Activated T-cell treated with anti-CD3 and anti-CD28 coated beads, Interleukin-2, amount 50 U/mL, for 72 hours (primary cell): ENCODE measurements at places on chromosomes 1 and 21. TPM values are rescaled to one million over a fixed set of nuclear protein-coding genes. Genes with fewer than 3 reads are reported as not detected.
A peak's percentile ranks its signal among the peaks of the same experiment; 100 is the strongest.

Gene TDRD10
- total RNA-seq: 0.86 TPM

DNA sequence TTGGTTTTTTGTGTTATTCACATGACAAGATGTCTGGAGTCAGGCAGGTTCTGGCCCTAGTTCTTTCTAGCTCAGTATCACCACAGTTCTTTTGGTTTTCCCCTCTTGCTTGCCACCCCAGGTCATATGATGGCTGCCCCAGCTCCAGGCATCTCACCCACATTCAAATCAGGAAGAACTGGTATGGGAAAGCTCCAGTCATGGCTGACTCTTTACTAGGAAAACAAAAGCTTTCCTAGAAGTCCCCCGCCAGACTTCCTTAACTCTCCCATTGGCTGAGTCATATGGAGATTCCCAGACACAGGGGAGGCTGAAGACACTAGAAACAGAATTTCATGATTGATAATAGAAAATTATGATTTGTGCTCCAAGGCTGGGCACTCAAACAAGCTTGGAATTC, 22.1 kb upstream of the EYA3 start:
- DNase-seq: no peak
- H3K27ac ChIP-seq: no peak overlapping the region
- H3K36me3 ChIP-seq: no peaks in the 10 kb centered on the region
- peaks cover 32% of the 10 kb centered on the region for H3K27me3 ChIP-seq
- peaks cover 25% of the 10 kb centered on the region for H3K4me1 ChIP-seq
- H3K4me3 ChIP-seq: no peak overlapping the region

Gene SPATA17
- total RNA-seq: not detected

Gene ADORA3
- total RNA-seq: 0.58 TPM

DNA sequence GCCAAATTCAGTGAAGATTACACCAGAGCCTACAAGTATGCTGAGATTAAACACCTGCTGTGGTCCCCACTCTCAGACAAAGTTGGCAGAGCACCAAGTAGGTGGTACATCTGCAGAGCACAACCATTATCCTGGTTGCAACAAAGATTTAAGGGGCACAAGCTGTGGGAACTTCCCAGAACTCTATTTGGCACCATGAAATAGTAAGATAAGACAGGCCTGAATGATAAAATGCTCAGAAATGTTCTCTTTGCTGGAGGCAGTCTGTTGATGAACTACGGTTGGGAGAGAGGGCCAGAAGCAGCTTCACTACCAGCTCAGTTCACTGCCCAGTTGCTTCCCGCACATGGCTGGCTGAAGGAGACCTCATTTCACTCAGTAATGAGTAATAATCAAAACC, 19.9 kb downstream of the RPL5 start:
- no peaks in the 10 kb centered on the region for H3K27me3 ChIP-seq
- no peak for DNase-seq
- H3K36me3 ChIP-seq: peaks cover 11% of the 10 kb centered on the region
- H3K4me1 ChIP-seq: peaks cover 20% of the 10 kb centered on the region
- no peak overlapping the region for H3K4me3 ChIP-seq

GRCh38 chr21:26686278-26686677, 113.2 kb upstream of the CYYR1 start:
- no peaks in the 10 kb centered on the region for H3K27me3 ChIP-seq
- DNase-seq: peak; percentile 12
- H3K36me3 ChIP-seq: no peaks in the 10 kb centered on the region

Gene DENND2C
- total RNA-seq: 0.88 TPM

DNA sequence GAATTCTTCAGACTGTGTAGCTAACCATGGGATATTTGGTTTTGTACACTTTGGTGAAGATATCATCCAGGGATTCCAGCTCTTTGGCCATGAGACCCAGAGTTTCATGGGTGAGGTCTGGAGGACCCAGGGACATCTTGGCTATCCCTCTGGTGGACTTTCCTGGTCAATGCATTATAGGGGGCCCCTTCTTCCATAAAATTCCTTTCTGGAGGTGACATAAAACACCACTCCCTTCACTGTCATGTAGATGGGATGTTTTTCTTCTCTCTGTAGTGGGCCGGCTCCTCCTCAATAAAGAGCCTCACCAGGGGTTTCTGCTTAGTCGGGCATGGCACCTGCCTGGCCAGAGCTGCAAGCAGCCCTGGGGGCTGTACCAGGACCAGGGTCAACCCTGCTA, 2.2 kb downstream of the ATPAF1 start:
- no peaks in the 10 kb centered on the region for H3K27me3 ChIP-seq
- H3K4me1 ChIP-seq: peaks cover 20% of the 10 kb centered on the region
